ENCODE measurements at places on chromosomes 4 and X.

GRCh38 chrX:25941559-25942250 is 196.4 kb upstream of the MAGEB18 start:
- no peak for DNase-seq

- DNase-seq, result no peak
Measured at GRCh38 chrX:55908661-55909212, 191.2 kb downstream of the RRAGB start.

DNA sequence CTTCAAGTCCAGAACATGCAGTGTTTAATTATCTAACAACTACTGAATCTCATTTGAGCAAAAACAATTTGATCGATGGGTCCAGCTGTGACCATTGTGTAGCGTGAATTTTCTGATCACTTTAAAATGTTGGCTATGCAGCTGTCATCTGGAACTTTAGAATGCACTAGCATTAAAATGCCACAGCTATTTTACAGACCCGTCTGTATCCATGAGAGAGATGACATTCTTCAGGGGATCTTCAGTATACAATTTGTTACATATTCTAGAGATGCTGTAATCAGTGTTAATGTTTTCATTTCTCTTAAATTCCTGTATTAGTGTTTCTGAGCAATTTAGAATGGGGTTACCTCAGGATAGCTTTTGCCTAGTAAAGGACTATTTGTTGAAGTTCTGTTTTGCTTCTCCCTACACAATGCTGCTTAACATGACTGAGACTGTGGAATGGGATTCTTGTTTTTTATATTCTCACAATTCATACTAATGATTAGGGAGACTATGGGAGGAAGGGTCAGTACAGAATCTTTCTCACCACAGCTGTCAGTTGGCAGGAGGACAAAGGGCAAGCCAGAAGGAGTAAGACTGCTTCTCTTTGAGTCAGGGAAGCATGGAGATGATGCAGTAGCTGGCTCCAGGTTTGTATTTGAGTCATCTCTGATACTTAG is 13.2 kb upstream of the CTSO start:
- no peak for DNase-seq

GRCh38 chr4:77833126-77833724 is 14.1 kb upstream of the CNOT6L start:
- DNase-seq, result no peak

- no peak for DNase-seq
Measured at GRCh38 chr4:32455231-32455630, 1735.1 kb downstream of the PCDH7 start.

- DNase-seq, result no peak
Measured at GRCh38 chrX:104307341-104307740, 52.6 kb upstream of the ESX1 start.

DNA sequence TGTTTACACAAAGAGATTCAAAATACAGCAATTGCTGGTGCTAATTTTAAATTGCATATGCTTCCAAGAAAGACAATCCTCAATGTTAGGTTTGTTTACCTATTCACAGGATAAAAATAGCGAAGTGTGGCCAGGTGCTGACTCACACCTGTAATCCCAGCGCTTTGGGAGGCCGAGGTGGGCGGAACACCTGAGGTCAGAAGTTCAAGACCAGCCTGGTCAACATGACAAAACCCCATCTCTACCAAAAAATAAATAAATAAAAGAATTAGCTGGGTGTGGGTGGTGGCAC is 77.7 kb downstream of the OPHN1 start:
- DNase-seq, result no peak

DNA sequence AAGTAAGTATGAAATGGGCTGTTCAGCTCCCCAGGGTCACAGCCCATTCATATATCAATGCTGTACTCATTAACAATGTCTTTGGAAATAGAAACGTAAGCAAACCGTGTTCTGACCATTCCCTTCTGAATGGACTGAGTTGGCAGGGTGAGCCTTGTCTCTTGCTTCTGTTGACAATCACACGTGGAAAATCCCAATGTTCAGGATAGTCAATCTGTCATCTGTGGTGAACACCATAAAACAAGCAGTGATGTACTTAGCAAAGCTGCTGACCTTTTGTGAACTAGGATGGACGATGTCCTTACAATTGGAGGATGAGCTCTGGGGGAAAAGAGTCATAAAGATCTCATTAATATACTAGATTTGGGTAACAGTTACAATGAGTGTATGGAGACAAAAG is 109.6 kb upstream of the PAQR3 start:
- no peak for DNase-seq
